Breast epithelium (tissue), 4 donors: ENCODE measurements at places on chromosomes 12 and 14.

DNA sequence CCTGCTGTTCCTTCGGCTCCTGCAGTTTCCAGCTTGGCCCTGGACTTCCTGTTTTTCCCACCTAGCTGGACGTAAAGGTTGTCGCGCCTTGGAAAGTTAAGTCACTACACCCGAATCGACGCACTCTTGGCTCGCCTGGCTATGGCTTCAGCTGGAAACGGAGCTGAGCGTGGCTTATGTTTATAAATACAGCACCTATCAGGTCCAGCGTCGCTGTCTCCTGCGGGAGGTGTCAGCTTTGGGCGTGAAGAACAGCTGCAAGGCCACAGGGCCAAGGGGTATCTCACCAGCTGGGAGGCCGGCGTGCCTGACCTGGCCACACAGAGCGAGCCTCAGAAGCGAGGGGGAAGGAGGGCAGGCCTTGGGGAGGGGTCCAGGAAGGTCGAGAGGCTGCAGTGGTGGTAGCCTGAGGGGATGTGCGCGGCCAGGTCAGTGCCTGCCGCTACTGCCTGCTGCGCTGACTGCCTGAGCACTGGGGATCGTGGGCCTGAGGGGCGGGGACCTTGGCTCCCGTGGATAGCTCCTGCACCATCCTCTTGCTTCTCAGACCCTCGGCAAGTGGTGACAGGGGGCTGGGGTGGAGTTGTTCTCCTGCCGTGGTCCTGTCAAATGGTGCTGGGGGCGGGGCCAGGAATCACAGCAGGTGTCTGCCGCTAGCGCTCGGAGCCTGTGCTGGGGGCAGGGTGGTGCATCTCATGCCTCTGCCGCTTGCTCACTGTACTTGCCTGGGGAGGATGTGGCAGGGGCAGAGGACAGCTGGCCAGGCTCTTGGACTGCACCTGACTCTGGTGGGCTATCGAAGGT, 12.5 kb downstream of the PACS2 start:
- DNase-seq = no peak

GRCh38 chr12:119949594-119949993, 39.4 kb upstream of the BICDL1 start:
- no peak for DNase-seq

DNA sequence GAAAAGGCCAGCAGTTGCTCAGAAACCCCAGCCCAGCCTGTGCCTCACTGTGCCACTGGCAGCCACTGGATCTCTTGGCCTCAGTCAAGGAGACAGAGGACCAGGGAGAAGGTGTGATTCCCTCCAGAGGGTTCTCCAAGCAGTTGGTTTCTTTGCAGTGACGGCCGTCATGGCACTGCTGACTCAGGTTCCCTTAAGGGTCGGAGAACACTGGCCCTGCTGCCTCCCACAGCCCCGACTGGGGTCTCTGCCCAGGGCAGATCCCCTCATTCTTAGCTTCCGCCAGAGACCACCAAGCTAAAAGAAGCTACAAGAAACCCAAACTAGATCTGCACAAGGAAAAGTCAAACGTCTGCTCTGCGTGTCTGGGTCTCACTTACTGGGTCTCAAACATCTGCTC, 16.4 kb downstream of the TSPAN11 start:
- DNase-seq = no peak

- no peak for DNase-seq
Observed at GRCh38 chr12:3421191-3421978, 69.6 kb upstream of the PRMT8 start.

- DNase-seq = peak; percentile 66
Observed at GRCh38 chr14:103879570-103880347, 32.4 kb upstream of the PPP1R13B start.

DNA sequence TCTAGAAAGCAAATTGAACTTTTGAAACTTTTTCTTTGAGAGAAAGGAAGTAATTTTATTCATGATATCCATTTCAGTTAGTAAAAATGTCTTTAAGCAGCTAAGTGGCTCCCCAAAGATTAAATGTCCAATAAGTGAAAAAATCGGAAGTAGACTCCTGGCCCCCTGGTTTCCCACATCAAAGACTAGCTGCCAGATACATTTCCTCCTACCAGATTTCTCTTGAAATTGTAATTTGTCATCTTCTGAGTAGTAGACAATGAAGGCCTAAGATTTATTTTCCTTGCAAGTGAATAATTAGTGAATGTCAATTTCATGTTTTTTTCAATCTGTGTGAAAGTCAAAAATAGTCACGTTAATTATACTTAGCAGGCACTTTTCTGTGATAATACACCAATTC, 321.9 kb downstream of the SYT1 start:
- no peak for DNase-seq

- DNase-seq = peak; percentile 77
Observed at GRCh38 chr12:52245259-52245961, 12.4 kb downstream of the KRT7 start.

- no peak for DNase-seq
Observed at GRCh38 chr14:84312551-84312950, 1217.4 kb upstream of the FLRT2 start.
